ENCODE measurements at places on chromosomes 7 and 10.

DNA sequence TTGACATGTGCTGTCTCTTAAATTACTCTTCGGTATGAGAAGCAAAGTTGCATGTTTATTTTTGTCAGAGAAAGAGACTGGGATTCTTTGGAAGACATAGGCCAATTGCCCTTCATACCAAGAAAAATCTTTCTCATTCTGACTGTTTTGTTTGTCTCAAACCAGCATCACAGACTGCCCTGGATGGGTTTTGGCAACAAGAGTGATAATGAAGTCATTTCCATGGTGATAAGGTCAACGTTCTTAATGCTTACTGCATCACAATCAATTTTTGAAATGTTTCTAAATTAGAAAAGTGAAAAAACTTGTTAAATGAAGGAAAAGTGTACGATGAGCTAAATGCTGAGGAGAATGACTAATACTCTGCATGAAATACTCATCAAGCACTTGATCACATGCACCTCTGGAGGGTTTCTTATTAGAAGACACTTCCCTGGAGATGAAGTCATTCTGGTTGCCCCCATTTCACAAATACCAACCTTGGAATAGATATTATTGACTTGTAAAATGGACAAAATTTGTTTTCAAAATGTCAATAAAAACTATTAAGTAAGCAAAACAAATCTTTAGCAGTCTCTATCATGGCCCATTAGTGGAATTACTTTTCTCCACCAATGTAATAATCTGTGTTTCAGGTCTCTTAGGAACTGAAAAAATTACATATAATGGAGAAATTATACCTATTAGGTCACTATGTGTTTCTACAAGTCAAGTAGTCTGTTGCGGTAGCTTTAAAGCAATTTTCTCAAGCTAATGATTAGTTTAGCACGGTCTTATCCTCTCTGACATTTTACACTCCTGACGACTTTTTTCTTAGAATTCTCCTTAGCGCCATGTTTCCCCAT, 19.9 kb upstream of the SEC61G start:
- DNase-seq = no peak

DNA sequence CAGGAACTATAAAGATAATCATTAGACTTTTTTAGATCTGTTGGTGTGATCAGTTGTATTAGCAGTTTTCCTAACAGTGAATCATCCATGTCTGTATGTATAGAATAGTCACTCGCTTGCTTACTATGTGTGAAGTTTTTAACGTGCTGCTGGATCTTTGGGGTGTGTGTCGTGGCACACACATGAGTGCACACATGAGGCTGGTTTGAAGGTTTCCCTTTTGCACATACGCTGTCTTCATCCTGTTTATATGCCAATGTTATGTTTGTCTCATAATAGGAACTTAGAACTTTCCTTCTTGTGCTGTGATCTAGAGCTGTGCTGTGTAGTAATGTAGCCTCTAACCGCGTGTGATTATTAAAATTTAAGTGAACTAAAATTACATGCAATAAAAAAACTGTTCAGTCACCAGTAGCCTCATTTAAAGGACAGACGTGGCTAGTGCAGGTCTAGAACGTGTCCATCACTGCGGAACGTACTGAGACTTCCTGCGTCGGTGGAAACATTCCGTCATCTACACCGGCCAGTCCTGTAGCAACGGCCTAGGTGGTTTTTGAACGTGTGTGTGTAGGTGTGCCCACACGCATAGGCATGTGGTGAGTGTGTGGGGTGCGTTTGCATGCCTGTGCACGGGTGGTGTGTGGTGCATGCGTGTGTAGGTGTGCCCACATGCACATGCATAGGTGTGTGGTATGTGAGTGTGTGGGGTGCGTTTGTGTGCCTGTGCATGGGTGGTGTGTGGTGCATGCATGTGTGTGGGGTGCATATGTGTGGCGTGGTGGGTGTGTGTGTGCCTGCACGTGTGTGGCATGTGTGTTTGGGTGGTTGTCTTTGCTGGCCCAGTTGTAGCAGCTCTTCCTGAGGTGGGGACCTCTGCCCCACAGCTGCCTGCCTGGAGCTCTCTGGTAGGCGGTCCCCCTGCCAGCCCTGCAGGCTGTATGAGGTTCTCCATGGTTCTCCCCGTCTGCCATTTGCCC, 56.6 kb downstream of the INPP5A start:
- no peak for DNase-seq

DNA sequence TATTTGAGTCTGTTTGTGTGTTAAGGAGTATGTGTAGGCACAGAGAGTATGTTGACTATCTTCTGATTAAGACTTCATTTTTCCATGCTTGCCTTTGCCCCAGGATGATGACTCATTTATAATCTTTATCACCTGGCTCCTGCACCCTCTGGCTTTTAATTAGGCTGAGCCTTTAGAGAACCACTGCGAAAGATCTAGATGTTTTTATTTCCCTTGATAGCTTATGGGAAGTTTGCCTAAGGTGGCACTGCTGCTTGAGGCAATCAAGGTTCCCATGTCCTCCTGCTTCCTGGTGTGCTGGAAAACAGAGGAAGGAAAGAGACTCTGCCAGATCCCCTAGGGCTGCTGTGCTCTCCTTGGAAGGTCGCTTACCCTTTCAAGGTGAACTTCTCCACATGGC, 114.6 kb downstream of the ARL4A start:
- DNase-seq = no peak

DNA sequence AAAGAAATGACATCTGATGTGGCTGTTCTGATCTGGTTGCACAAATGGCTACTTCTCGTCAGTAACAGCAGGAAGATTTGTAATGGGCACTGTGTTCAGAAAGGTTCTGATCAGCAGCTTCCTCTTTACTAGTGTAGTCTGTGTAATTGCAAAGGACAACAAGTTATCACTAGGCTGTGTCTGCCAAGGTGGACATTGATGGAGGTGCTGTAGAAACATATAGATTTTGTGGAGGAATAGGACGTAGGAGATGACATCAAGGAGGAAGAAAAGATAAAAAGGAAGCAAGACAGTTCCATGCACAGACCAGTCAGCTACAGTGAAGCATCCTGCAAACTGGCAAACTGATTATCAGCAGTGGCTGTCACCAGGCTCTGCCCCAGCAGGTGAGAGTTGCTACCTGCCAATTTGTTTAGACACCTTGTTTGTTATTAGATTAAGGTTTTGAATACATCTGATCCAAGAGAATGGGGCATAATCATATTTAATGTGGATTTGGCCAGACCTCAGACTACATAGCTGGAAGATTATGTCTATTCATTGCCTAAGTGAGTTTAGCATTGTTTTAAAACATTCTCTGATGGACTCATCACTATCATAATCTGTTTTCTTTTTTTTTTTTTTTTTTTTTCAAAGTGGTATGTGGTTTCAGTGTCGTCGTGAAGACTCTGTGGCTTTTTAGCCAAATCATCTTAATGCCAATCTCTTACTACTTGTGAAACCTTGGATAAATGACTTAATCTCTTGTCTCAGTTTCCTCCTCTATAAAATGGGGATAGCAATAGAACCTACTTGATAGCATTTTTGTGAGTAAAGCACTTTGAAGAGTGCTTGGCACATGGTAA, 417.9 kb upstream of the LRGUK start:
- no peak for DNase-seq

DNA sequence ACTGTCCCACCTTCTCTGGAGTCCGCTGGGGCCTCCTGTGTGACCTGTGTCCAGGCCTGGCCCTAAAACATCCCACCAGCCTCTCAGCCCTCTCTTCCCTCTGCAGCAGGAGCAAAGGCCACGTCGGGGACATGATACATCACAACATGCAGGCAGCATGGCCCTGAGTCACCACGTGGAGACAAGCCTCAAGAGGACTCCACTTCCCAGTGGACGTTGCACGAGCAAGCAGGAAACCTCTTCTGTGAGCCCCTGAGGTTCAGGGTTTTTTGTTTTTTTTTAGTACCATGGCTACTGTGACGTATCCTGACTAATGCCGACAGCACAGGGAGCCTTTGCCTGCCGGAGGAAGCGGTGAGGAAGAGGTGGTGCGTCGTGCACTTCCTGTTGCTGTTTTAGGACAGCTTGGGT, 165.9 kb downstream of the DNAJB6 start:
- DNase-seq = peak; percentile 15

- DNase-seq = no peak
Measured at GRCh38 chr10:128723631-128724205, 597.5 kb upstream of the MKI67 start.

DNA sequence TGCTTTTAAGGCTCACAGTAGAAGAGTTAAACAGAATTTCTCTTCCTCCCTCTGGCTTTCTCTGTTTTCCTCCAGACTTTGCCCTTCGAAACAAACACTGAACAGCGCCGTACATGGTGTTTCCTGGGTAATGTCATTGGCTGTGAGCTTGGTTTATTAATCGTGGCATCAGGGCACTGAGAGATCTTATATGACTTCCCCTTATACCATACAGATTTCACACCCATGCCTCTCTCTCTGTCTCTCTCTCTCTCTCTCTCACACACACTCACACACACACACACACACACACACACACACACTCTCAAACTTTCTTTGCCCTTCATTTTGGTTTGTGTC, 195.5 kb downstream of the CREB5 start:
- DNase-seq = no peak

- DNase-seq = no peak
Measured at GRCh38 chr10:12644380-12645144, 295.2 kb downstream of the CAMK1D start.

DNA sequence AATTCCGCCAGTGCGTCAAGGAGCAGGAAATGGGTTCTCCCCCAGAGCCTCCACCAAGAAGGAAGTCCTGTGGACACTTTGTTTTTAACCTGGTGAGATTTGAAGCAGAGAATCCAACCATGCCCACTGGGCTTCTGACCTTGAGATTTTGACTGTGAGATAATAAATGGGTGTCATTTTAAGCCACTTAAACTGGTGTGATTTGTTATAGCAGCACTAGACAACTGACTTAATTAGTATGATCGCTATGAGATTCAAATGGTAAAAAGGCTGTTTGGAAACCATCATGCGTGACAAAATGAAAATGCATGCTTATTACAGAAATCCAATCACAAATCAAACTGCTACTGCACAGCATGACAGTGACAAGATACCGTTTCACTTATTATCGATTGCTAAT, 98.0 kb downstream of the ADAM12 start:
- no peak for DNase-seq

- DNase-seq = no peak
Measured at GRCh38 chr10:48480397-48481374, 124.2 kb downstream of the ARHGAP22 start.

GRCh38 chr10:93752761-93753160, 5.0 kb upstream of the LGI1 start:
- no peak for DNase-seq

DNA sequence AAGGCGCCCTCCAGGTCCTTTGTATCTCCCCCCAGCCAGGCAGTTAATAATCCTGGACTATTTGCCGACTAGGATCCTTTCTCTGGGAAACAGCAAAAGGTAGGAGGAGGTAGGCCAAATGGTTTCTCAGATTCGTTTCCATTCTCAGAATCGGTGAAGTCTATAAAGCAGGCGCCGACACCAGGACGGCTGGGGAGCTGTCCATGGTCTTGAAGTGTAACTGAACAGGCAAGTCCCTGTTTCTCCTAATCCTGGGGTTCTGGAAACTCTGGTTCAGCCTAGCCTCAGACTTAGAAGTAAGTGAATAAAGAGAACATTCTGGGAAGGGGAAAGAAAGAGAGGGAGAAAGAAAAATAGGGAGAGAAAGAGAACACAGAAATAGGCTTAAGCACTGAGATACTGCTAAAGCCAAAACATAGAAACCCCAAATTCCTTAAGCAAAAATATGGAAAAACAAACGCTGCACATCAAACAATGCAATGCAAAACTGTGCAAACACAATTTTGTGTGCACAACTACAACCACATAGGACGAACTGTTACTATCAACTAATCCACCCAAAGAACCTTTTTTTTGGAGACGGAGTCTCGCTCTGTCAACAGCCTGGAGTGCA, 11.1 kb upstream of the INA start:
- no peak for DNase-seq

- no peak for DNase-seq
Measured at GRCh38 chr10:28631896-28632583, 45.3 kb upstream of the BAMBI start.

DNA sequence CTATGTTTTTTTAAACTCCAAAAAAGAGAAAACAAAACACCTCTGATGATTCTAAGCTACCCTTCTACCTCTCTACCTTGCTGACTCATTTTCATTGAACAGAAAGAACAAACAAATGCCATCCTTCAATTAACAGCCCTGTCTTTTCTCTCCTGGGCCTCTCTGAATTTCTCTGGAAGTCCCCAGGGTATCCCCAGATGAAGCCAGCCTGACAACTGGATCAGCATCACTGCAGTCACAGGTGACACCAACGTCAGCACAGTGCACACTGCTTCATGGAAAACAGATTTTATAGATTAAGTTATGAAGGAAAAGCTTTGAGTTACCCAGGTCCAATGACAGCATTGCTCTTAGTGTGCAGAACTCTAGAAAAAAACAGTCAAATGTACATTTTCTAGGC, 5.7 kb downstream of the HUS1 start:
- no peak for DNase-seq

GRCh38 chr7:45389073-45389872, 184.9 kb upstream of the ADCY1 start:
- DNase-seq = no peak

- peak; percentile 21 for DNase-seq
Measured at GRCh38 chr10:95906677-95907455, 909 bp upstream of the CC2D2B start.

DNA sequence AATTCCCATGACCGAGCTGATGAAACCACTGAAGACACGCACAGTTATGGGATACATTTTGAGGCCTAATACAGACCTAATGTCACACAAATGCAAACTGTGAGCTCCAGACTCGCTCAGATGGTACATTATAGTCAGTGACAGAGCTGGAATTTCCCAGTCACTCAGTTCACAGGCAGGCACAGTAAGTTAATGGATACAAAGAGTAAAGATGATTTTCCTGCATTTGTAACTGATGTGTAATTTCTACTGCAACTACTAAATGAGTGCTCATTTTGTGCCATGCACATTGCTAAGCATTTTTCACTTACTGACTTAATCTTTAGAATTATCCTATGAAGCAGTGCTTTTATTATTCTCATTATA, 56.5 kb downstream of the ENO4 start:
- DNase-seq = no peak

DNA sequence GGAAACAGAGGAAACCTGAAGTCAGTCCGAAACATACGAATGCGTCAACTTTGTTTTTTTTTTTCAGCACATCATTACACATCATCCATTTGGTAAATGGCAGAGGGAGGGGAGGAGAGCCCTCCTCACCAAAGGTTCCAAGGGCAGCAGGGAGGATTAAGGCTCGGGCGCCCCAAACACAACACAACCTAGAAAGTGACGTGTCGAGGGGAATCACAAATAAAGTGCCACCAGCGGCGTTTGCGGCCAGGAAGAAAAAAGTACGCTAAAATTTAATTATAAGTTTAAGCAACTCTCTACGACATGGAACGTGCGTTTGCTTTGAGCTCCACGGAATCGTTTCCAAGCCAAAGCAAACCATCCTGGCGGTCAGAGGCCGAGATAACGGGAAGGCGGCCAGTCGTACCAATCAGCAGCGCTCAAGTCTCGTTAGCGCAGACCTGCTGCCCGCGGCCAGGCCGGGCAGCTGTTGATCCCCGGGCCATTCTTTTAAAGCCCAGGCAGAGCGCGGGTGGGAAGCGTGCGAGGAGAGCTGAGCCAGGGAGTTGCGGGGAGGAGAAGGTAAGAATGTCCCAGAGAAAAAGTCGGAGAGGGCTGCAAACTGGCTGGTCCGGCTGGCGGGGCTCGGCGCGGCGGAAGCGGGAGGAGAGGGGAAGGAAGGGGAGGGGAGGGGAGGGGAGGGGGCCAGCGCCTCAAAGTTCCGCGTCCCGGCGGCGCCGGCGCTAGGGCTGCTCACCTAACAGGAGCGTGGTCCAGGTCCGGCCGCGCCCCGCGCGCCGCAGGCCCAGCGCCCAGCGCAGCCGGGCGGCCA, 719 bp downstream of the DPY19L1 start:
- DNase-seq = peak; percentile 22

Measured in stimulated activated CD8-positive, alpha-beta memory T cell treated with anti-CD3 and anti-CD28 coated beads, Interleukin-2, amount 100 ng/mL, for 48 hours (primary cell).